Endothelial cell of umbilical vein (primary cell): ENCODE measurements at places on chromosomes 7 and 10.

DNA sequence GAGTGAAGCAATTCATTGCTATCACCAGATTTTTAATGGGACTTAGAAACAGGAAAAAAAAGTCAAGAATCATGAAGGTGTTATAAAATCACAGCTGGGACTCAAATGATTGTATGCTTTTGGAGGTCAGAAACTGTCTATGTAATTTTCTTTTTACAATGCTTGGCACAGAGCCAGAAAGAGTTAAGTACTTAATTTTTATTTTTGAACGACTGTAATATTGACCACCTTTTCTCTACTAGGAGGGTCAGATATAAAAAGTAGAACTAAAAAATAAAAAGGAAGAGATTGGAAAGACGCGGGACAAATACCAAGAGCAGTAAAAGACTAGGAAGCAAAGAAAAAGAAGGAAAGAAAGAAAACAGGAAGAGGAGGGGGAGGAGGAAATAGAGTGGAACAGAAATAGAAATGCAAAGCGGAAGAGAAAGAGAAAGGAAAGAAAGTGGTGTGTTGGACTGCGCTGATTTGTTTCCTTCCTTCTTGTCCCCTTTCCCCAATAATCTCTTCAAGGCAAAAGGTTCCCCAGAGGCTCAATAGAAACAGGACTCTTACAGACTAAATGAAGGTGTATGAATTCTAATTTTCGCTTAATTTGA is 23.2 kb upstream of the C1GALT1 start:
- H3K4me1 ChIP-seq: no peaks in the 10 kb centered on the region
- H3K36me3 ChIP-seq: no peaks in the 10 kb centered on the region
- no peak overlapping the region for H3K27ac ChIP-seq
- DNase-seq: peak; percentile 3

- no peak overlapping the region for H3K4me3 ChIP-seq
- H3K36me3 ChIP-seq: no peaks in the 10 kb centered on the region
- DNase-seq: peak; percentile 77
- H3K4me1 ChIP-seq: peaks cover 18% of the 10 kb centered on the region
Observed at GRCh38 chr7:34991938-34992840, 45.1 kb downstream of the DPY19L1 start.

DNA sequence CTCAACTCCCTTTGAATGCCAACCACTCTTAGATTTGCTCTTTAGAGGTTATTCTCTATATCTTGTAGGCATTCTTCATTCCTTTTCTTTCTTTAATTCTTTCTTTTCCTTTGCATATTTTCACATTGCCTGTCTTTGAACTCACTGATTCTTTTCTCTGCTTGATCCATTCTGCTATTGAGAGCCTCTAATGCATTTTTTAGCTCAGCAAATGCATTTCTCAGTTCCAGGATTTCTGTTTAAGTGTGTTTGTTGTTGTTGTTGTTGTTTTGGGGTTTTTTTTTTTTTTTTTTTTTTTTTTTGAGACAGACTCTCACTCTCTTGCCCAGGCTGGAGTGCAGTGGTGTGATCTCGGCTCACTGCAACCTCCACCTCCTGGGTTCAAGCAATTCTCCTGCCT is 71.6 kb downstream of the FBXL13 start:
- H3K27ac ChIP-seq: no peak overlapping the region
- H3K4me3 ChIP-seq: no peak overlapping the region
- no peaks in the 10 kb centered on the region for H3K4me1 ChIP-seq
- no peaks in the 10 kb centered on the region for H3K27me3 ChIP-seq

DNA sequence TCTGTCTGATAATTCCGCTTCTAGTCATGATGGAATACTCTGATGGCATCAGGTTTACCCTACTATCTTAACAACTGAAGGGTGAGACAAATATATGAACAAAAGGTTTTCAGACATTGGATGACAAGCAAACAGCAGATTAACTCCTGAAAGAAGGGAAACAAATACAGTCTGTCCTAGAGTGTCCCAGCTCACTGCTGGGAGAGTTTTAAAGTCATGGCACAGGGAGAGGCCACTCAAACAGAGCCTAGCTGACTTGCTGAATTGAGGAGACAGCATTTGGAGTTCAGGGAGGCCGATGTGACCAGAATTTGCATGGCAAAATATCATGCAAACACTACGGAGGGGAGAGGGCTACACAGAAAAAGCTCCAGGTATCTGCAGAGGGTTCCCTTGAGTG is 73.1 kb downstream of the MDH2 start:
- no peaks in the 10 kb centered on the region for H3K36me3 ChIP-seq
- H3K4me1 ChIP-seq: peaks cover 6% of the 10 kb centered on the region
- no peak for DNase-seq

DNA sequence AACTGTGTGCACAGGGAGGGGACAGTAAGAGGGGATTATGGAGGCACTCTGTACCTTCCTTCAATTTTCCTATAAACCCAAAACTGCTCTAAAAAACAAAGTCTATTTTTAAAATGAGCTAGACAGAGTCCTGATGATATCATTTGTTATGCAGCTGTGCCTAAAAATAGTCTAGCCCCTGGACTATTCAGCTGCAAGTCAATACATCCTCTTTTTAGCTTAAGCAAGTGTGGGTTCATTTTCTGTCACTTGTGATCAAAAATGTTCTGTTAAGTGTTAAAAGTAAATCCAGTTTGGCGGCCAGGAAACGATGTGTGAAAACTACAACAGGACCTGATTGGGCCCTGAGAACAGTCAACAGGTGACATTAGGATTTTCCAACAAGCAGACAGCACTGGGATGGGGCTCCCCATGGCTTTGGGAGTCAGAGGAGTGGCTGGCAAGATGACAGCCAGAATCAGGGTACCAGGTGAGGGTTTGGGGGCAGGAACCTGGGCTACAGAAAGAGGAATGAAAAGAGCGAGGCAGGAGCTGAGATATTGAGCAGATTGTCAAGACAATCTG is 33.9 kb downstream of the FAM107B start:
- DNase-seq: peak; percentile 8
- H3K36me3 ChIP-seq: no peaks in the 10 kb centered on the region
- no peak overlapping the region for H3K27ac ChIP-seq

DNA sequence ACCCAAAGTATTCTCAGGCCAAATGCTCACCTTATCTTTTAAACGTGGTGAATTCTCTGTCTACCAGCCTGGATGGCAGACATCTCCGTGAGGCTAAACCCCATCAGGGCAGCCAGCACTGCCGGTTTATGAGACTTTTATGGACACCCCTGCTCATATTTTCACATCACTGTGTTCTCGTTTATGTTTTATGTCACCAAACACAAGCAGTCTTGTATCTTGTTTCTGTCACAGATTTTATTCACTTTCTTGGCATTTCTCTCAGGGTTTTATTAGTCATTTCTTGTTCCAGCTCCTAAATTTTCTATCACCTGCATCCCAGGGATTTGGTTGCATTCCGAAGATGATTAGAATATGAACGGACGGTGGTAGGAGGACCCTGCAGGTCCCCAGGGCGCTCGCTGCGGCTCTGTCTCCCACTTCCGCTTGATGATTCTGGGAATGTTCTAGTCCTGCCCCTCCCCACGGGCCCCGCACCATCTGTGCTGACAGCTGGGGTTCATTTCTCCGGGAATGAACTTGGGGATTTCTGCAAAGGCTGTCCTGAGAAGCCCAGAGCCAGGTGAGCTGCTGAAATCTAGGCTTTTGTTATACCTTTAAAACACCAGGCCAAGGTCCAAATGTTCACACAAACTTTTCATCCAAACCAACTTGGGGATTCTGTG is 217.6 kb downstream of the GFRA1 start:
- no peaks in the 10 kb centered on the region for H3K36me3 ChIP-seq
- no peak overlapping the region for H3K4me3 ChIP-seq
- H3K27ac ChIP-seq: no peak overlapping the region
- no peaks in the 10 kb centered on the region for H3K27me3 ChIP-seq
